ENCODE measurements at places on chromosomes 4 and X.

DNA sequence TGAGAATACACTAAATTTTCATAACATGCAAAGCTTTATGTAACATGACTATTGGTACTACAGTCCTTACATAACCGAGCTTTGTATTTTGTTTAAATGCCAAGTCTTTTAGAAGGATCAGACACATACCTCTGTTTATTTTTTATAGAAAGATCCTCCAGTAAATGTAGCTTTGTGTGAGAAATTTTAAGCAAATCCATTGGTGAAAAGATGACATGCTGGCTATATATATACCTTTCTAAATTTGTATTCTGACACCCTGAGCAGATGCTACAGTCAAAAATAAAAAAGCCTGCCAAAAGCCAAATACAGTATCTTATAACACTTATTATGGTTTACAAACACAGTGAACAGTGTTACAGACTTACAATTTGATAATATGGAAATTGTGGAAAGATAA, at the start of gene YIPF7:
Gene YIPF7, minus strand, starts transcription at position 201 of the 400 bp plus-strand sequence. CDS start 1,525 bp downstream, outside the sequence.
- no peak for DNase-seq

- DNase-seq, result no peak
These were observed 58.7 kb downstream of the IGFBP7 start for GRCh38 chr4:57051524-57051923.

DNA sequence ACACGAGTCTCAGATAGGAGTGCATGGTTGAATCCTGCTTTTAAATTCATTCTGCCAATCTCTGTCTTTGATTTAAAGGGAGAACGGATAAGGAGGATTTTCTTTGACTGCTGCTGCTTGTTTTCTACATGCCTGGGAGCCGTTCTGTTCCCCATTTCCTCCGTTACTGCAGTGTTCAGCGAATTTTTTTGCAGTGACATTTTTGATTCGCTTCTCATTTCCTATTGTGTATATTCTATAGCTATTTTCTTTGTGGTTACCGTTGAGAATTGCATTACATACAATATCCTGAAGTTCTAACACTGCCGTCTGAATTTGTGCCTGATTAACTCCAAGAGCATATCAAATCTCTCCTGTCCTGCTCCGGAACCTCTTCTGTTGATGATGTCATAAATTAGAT, 14.8 kb upstream of the MAEA start:
- no peak for DNase-seq

- no peak for DNase-seq
These were observed 117.7 kb downstream of the STOX2 start for GRCh38 chr4:184022679-184023383.

DNA sequence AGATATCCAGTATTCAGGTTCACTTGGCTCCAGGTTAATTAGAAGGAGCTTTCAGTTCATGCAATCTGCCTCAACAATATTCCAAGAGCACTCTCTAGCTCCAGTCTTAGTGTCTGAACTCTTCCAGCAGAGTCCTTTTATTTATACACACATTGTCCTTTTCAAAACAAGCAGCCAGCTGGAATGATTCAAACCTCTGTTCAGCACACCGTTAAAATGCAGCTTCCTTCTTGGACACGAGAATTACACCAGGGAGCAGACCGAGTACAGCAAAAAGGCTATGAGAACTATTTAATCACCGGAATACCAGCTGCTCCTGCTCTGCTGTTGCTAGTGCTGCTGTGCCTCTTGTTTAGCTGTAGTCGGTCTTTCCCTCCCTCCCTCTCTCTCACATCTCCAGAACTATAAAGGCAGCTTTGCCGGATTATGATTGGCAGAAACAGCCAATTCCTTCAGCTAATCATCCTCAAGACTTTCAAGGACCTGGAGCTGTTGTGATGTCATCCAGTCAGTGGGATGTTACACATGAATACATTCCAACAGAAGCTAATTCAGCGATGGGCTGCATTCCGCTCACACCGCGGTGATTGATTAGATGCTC, at the start of gene NDST4:
Gene NDST4, minus strand, starts transcription at position 115 of the 601 bp plus-strand sequence. CDS start 36,584 bp downstream, outside the sequence.
- DNase-seq, result no peak

- peak; percentile 14 for DNase-seq
These were observed 13.5 kb upstream of the SPP1 start for GRCh38 chr4:87961993-87962392.

DNA sequence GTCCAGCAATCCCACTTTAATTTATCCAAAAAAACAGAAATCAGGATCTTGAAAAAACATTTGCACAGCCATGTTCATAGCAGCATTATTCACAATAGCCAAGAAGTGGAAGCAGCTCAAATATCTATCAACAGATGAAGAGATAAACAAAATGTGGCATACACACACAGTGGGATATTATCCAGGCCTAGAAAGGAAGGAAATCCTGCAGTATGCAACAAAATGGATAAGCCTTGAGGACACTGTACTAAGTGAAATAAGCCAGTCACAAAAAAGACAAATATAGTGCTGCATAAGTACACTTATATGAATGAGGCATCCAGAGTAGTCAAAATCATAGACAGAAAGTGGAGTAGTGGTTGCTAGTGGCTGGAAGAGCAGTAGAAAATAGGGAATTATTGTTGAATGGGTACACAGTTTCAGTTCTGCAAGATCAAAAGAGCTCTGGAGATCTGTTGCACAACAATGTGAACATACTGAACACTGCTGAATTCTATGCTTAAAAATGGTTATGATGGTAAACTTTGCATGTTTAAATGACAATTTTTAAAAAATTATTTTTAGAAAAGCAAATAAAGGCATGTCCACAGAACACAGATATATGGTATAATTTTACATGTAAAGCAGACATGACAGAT, 25.6 kb downstream of the CHM start:
- DNase-seq, result no peak

DNA sequence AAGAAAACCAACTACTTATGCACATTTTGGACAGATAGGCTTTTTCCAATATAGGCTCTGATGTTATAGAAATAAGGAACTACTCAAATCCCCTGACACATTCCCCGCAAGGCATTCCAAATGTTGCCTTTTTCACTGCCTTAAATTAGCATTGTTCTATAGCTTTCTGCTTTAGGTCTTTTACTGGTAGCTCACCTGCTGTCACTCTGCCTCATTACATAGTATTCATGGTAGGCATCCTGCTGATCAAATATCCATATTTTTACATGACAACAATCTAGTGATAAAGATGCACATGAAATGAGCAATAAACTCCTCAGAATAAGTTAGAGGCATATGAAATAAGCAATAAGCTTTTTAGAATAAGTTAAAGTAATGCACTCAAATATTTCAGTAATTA, 542.7 kb downstream of the FAM133A start:
- no peak for DNase-seq

DNA sequence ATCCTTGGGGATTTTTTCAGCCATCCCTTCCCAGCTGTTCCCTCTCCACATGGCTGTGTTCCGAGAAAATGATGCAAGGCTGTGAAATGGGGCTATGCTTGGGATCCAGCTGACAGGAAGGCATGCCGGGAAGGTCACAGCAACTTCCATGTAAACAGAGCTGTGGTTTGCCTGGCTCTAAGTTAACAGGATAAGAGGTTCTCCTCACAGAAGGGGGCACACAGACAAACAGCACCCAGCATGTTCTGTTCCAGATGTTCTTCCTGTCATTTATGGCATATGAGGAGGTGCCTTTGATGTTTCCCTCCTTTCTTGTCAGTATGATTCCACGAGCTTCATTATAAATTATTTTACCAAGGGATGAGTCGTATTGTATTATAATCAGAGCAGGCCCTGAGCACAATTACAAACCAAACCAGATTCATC, 220.7 kb downstream of the ANTXR2 start:
- DNase-seq, result no peak

DNA sequence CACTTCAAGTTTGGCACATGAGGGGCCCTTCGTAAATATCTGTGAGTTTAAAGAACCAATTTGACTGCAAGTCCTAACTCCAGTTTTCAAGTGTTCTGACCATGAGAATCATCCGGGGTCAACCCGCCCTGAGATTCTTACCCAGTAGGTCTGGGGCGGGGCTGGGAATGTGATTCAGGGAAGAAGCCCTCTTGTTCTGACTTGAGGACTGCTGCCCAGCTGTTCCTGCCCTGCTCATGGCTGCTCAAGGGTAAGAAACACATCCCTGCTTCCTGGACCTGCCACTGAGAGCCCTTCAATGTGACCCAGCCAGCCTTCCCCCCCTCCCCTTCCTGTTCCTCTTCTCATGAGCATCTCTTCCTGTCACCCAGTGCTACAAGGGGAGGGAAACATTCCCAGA, 92.7 kb upstream of the PGRMC2 start:
- DNase-seq, result no peak

- DNase-seq, result peak; percentile 27
These were observed 9.6 kb downstream of the PPP3CA start for GRCh38 chr4:101337688-101338087.

GRCh38 chrX:37872303-37872655, 24.9 kb upstream of the DYNLT3 start:
- no peak for DNase-seq

- no peak for DNase-seq
These were observed 107.8 kb upstream of the FMR1 start for GRCh38 chrX:147803948-147804347.

DNA sequence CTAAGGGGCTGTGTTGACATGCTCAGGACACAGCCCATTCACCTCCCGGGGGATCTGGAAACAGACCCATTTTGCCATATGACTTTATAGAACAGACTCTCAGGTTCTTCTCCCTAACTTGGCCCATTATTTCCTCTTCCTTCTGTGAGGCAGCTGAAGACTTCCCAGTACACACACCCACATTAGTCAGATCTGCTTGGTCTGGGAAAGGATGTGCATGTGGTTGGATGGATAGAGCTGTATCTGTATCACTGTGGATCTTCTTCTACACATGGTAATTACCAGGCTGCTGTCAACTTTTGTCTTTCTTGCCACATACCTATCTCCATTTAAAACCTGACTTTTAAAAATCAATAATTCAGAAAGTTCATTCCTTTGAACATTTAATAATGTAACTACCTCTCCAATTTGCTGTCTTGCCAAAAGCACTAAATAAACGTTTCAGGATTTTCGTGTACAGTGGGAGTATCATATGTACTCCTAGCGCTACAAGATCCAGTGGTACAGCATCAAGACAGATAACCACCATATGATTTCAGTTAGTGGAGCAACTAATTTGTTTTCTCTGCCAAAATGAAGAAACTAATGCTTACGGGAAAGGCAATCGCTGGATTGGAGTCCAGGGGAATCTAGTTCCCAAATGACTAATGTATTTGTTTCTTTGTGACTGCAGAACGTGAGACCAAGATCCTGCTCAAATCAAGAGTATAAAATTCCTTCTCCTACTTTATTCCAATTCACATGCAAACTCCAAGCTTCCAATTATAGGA, 134.1 kb upstream of the MAP3K15 start:
- DNase-seq, result no peak

DNA sequence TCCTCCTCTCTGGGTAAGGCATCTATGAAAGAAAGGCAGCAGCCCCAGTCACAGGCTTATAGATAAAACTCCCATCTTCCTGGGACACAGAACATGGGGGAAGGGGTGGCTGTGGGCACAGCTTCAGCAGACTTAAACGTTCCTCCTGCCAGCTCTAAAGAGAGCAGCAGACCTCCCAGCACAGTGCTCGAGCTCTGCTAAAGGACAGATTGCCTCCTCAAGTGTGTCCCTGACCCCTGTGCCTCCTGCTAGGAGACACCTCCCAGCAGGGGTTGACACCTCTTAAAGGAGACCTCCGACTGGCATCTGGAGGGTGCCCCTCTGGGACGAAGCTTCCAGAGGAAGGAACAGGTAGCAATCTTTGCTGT, 89.9 kb downstream of the EFHC2 start:
- no peak for DNase-seq

DNA sequence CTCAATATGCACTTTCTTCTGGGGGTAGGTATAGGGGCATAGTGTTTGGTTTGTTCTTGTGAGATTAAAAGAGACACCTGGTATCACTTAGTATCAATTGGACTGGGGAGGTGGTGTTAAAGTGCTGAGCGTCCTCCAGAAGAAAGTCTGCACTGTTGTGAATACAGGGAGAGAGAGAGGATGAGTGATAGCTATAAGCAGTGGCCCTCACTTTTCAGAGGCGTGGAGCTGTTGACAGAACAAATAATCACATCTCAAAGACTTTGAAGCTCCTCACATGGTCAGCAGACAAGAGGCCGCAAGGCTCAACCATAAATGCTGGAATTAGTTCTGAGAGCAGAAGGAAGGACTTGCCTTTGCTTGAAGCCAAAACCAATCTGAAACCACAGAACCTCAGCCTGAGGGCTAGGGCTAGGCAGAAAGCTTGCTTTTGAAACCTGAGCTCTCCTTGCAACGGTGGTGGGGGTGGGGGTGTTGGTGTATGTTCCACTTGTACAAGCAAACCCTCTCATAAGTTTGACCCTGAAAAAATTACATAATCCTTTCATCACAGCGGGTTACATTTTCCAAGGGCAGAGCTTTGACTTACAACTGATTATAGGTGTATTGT, 123.2 kb upstream of the SCML1 start:
- DNase-seq, result no peak

DNA sequence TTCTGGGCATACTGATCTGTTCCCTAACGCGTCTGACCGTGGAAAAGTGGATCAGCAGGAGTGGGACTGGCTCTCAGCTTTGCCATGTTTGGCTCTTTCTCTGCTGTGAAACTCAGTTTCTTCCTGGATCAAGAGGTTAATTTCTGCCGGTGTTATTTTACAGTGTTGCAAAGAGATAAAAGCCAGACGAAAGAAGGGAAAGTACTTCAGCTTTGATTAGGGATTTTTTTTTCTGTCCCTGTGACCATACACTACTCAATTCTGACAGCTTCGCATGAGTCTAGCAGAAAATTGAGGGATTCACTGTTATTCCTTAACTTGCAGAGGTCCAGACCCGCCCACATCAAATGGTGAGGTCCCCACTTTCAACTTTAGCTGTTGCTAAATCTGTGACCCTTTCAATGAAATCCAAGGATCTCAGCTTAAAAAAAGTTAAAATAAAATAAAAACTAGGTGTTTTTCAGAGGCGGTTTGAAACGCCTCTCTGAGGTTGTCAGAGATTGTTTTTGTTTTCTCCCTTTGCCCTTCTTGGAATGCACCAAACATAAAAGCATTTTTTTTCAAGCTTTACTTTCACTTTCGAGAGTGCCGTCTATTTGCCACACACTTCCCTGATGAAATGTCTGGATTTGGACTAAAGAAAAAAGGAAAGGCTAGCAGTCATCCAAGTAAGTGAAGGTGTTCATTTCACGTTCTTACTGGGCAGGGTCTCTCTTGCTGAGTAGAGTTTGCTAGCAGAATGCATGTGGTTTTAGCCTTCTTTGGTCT, at the start of gene TLR3:
Gene TLR3, plus strand, starts transcription at position 576 of the 768 bp plus-strand sequence. CDS start 7,464 bp downstream, outside the sequence.
- DNase-seq, result no peak

- no peak for DNase-seq
These were observed 1528.2 kb downstream of the RAPGEF2 start for GRCh38 chr4:160631044-160631443.

- no peak for DNase-seq
These were observed 112.2 kb downstream of the DHX15 start for GRCh38 chr4:24472161-24472510.

DNA sequence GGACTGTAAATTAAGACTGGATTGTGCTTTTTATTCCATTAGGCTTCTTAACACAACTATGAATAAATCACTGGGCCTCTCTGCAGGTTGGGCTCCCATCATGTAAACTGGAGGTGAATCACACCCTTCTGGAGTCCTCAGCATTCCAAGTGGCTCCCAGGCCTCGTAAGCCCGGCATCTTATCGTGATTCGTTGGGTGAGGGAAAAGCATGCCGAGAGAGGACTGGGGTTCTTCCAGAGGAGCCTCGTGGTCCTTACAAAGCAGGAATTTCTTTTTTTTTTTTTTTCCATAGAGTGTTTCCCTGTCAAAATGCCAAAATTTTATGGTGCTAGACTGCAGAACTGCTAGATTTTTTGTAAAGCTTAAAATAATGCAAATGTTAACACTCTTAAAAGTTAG, 20.0 kb downstream of the CLDN22 start:
- no peak for DNase-seq
